Ureter (tissue), 1 donor: ENCODE measurements at places on chromosomes 16 and 17. TPM values are rescaled to one million over a fixed set of nuclear protein-coding genes. Genes with fewer than 3 reads are reported as not detected.

The SPATA32 gene
- not detected for total RNA-seq

The NDE1 gene
- total RNA-seq = 30.8 TPM

The LPO gene
- total RNA-seq = not detected

The CBFA2T3 gene
- total RNA-seq = 11.2 TPM

The GRAPL gene
- total RNA-seq = 2.3 TPM

The KRT24 gene
- total RNA-seq = 0.52 TPM

The MT1G gene
- total RNA-seq = 2.9 TPM

The CCDC43 gene
- 17.4 TPM for total RNA-seq

The BCL6B gene
- 21.6 TPM for total RNA-seq

The SPNS3 gene
- total RNA-seq = 0.26 TPM

The KRT20 gene
- 4.7 TPM for total RNA-seq

The C1QL1 gene
- 1.1 TPM for total RNA-seq

The C17orf100 gene
- total RNA-seq = 1.8 TPM

The KRTAP3-2 gene
- not detected for total RNA-seq

The TMEM231 gene
- 18.3 TPM for total RNA-seq

The LITAFD gene
- not detected for total RNA-seq

The LAT gene
- total RNA-seq = 11.9 TPM

The AGRP gene
- not detected for total RNA-seq

The OTOP2 gene
- not detected for total RNA-seq

The TK1 gene
- total RNA-seq = 1.2 TPM

The CTRL gene
- 2.1 TPM for total RNA-seq

The CCL23 gene
- total RNA-seq = 6.3 TPM

The CCL8 gene
- total RNA-seq = not detected

The GLIS2 gene
- total RNA-seq = 11.7 TPM

The CORO7 gene
- 43.8 TPM for total RNA-seq

The ST6GALNAC1 gene
- total RNA-seq = 11.3 TPM

The NOS2 gene
- total RNA-seq = 0.23 TPM

The KATNB1 gene
- 19.0 TPM for total RNA-seq

The FBF1 gene
- 19.5 TPM for total RNA-seq

The OSGIN1 gene
- 5.9 TPM for total RNA-seq

The KRTAP17-1 gene
- not detected for total RNA-seq

The METRNL gene
- 74.4 TPM for total RNA-seq

The ICAM2 gene
- total RNA-seq = 39.0 TPM

The MT1F gene
- total RNA-seq = 8.7 TPM

The CDRT4 gene
- total RNA-seq = 25.4 TPM

The NUDT21 gene
- total RNA-seq = 128 TPM

The NLK gene
- total RNA-seq = 36.0 TPM

The TP53TG3D gene
- not detected for total RNA-seq
